ENCODE measurements at places on chromosomes 5 and 9. TPM values are rescaled to one million over a fixed set of nuclear protein-coding genes. Genes with fewer than 3 reads are reported as not detected.

The TRIM41 gene
- 34.9 TPM for total RNA-seq

The MOB3B gene
- 22.5 TPM for total RNA-seq

The CCDC192 gene
- not detected for total RNA-seq

The NINJ1 gene
- 56.3 TPM for total RNA-seq

The KIF24 gene
- 2.8 TPM for total RNA-seq

The LCN1 gene
- total RNA-seq: not detected

The SARDH gene
- total RNA-seq: 4.6 TPM
